ENCODE measurements at places on chromosomes 13 and 19.

DNA sequence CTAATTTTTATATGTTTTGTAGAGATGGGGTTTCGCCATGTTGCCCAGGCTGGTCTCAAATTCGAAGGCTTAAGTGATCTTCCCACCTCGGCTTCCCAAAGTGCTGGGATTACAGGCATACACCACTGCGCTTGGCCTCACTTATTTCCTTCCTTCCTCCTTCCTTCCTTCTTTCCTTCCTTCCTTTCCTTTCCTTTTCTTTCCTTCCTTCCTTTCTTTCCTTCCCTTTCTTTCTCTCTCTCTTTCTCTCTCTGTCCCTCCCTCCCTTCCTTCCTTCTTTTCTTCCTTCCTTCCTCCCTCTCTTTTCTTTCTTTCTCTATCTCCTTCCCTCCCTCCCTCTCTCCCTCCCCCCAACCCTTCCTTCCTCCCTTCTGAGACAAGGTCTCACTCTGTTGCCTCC lies 36.8 kb downstream of the TRPM4 start:
- DNase-seq: no peak

GRCh38 chr13:49110122-49110912 lies 109.8 kb upstream of the MLNR start:
- DNase-seq: peak; percentile 85

GRCh38 chr13:113533161-113533840 lies 42.8 kb upstream of the DCUN1D2 start:
- no peak for DNase-seq

- no peak for DNase-seq
These were observed 2.7 kb downstream of the DACH1 start for GRCh38 chr13:71864094-71864985.

- DNase-seq: no peak
These were observed 496.4 kb downstream of the FOXO1 start for GRCh38 chr13:40170091-40170490.

GRCh38 chr19:7575434-7576040 lies 20.1 kb upstream of the CAMSAP3 start:
- no peak for DNase-seq

DNA sequence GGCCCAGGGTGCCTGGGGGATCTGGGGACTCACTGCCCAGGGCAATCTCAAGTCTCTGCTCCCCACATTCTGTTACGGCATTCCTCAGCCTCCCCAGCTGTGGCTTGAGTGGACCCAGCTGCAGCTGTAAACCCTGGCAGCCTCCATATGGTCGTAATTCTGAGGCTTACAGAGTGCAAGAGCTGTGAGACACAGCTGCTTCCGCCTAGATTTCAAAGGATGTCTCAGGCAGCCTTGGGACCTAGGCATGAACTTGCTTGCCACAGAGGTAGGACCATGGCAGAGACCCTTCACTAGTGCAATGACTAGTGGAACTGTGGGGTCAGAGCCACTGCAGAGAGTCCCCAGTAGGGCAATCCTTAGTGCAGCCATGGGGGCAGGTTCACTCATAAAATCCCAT lies 297.5 kb downstream of the ENOX1 start:
- DNase-seq: no peak

GRCh38 chr19:10191347-10191746 lies 3.4 kb downstream of the DNMT1 start:
- no peak for DNase-seq

- DNase-seq: no peak
These were observed 63.4 kb downstream of the SLAIN1 start for GRCh38 chr13:77760893-77761292.

GRCh38 chr13:51057906-51058305 lies 53.2 kb downstream of the C13orf42 start:
- DNase-seq: no peak

- DNase-seq: no peak
These were observed 179.7 kb upstream of the ZNF507 start for GRCh38 chr19:32165750-32166149.

DNA sequence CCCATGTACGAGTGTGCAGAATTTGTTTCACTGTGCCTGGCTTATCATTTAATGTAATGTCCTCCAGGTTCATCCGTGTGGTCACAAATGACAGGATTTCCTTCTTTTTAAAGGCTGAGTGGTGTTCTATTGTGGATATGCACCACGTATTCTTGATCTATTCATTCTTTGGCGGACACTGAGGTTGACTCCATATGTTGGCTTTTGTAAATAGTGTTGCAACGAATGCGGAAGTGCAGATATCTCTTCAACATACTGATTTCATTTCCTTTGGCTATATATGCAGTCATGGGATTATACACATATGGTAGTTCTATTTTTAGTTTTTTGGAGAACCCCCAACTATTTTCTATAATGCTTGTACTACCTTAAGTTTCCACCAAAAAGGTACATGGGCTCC lies 13.0 kb downstream of the OR7A5 start:
- no peak for DNase-seq

- no peak for DNase-seq
These were observed 232.6 kb upstream of the GPC6 start for GRCh38 chr13:92994056-92994455.

GRCh38 chr13:108220041-108220440 lies 1.8 kb downstream of the ABHD13 start:
- DNase-seq: no peak

- DNase-seq: no peak
These were observed 8.3 kb downstream of the RFX2 start for GRCh38 chr19:6101991-6102390.

GRCh38 chr13:51613535-51613934 lies 29.3 kb downstream of the WDFY2 start:
- DNase-seq: no peak

- no peak for DNase-seq
These were observed 57.5 kb downstream of the SLC7A1 start for GRCh38 chr13:29537736-29538651.

DNA sequence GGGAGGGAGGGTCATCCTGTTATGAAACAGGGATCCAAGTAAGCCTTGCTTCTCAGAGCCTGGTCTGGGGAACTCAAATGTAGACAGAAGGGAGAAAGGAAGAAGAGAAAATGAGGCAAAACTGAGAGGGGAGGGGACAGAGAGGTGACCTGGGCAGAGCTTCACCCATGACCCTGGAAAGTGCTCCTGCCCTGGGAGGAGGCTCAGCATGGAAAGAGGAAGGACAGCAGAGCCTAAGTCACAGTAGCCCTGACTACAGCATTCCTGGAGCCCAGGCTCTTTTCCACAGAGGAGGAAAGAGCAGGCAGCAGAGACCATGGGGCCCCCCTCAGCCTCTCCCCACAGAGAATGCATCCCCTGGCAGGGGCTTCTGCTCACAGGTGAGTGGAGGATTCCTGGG lies at the start of gene CEACAM3:
CEACAM3 (plus strand) TSS at position 226 of the 400 bp plus-strand sequence; CDS start at position 317, 91 bp downstream.
- no peak for DNase-seq

DNA sequence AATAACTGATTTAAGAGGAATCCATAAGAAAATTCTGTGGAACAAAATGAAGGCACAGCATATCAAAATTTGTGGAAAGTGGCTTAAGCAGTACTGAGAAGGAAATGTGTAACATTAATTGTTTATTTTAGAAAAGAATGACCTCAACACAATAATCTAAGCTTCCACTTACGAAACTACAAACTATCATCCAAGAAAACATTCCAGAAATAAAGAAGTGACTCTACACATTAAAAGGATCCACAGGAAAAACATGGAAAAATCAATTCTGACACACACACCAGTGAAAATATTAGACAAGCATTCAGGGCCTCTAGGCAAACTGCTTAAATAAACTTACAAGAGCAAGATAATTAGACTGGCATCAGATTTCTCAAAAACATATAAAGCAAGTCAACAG lies 14.0 kb downstream of the EXOSC8 start:
- DNase-seq: no peak

GRCh38 chr13:26836626-26837025 lies 76.0 kb upstream of the GPR12 start:
- no peak for DNase-seq

DNA sequence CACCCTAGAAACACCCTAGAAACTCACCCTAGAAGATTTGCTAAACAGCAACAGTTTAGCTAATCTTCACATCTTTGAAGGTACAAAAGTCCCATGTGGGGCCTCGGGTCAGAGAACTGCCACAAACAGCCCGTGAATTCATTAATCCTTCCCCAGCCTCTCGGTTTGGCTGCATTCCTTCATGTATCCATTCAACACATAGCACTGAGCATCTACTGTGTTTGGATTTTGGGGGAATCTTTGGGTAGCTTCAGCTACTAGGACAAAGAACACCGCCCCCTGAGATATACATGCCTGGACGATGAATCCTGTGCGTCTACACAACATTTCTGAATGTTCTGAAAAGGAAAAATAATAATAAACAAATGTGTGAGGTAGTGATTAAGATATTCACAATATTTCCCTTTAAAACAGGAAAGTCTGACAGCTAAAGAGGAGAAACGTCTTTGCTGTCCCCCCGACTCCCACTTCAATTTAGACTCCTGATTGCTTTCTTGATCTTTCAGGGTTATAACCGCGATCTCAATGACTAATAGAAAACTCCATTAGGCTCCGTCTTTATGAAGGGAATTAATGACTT lies 63.5 kb downstream of the ALOX5AP start:
- no peak for DNase-seq

DNA sequence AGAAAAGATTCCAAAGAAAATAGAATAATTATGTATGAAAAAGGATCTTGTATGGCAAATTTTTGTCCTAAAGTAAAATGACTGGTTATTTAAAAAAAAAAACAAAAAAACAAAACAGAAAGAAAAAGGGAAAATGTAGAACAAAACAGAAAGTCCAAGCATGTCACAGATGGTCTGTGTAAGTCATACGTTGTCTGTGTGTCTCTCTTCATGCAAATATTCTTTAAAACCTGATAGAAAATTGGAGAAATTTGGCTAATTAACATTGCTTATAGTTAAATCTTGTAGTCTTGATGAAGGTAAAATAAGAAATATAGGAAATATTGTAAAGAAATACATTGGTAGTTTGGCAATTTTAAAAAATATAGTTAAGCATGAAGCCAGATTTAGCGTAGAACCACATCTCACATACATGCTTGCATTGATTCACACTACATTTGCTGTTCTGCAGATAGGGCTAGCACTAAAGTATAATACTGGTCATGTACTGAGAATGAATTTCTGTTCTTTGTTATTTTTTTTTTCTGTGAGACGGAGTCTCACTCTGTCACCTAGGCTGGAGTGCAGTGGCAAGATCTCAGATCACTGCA lies 58.4 kb downstream of the SPRYD7 start:
- no peak for DNase-seq

DNA sequence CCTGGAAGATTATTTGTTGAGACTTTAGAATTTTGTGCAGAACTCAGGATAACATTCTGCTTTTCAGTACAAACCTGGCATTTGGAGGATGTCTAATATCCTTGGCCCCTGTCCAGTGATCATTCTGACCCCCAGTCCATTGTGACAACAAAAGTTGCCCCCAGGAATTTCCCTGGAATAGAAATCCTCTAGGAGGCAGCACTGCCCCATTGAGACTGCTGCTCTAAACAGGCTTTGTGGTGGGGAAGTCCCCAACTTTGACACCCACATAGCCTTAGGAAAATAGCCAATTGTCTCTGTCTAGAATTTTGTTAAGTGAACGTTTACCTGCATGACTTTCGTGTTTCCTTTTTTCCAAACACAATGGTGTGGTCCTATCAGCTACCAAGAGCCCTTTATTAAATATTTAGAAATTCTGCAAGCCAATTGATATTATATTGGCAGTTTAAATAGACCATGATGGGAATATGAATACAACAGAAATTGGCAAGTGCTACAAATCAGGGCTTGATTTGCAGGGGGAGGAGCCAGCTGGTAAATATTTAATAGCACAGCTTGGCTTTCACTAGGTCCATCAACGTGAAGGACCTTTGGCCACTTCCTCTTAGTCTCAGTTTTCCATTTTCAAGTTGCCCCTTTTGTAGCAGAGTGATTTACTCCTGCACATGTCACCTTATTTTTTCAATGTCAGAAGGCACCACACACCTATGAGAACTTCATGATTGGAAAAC lies 451.7 kb downstream of the EFNB2 start:
- DNase-seq: peak; percentile 27

GRCh38 chr13:43357564-43357963 lies 334.2 kb downstream of the DNAJC15 start:
- DNase-seq: no peak

GRCh38 chr19:10566658-10567410 lies 1.0 kb upstream of the KRI1 start:
- no peak for DNase-seq

- no peak for DNase-seq
These were observed 32.2 kb downstream of the COL4A2 start for GRCh38 chr13:110339263-110339662.

DNA sequence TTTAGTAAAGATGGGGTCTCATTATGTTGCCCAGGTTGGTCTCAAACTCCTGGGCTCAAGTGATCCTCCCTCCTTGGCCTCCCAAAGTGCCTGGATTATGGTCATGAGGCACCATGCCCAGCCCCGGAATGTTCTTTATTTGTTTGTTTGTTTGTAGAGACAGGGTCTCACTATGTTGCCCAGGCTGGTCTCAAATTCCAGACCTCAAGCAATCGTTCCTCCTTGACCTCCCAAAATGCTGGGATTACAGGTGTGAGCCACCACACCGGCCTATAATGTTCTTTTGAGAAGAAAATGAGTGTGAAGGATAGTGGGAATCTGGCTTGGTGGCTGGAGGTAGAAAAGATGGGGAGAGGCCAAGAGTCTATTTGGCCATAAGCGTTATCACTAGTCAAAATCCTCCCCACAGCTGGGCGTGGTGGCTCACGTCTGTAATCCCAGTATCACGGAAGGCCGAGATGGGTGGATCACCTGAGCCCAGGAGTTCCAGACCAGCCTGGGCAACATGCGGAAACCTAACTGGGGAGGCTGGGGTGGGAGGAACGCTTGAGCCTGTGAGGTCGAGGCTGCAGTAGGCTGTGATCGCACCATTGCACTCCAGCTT lies 5.2 kb upstream of the BBC3 start:
- no peak for DNase-seq

GRCh38 chr13:107258599-107259187 lies 690.8 kb upstream of the ARGLU1 start:
- no peak for DNase-seq

DNA sequence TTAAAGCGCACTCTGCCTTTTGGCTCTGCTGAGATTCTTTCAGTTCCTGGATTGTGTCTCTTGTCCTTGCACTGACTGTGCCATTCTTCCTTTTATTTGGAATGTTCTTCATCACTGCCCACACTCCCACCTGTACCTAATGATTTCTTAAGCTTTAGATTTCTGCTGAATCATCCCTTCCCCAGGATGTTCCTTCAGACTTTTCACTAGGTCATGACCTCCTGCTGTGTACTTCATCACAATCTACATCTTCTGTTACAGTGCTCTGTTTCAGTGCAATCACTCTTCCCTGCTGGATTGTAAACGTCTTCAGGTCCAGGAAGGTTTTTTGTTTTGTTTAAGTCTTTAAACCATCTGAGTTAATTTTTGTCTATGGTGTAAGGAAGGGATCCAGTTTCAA lies 281.0 kb downstream of the ATP8A2 start:
- no peak for DNase-seq

DNA sequence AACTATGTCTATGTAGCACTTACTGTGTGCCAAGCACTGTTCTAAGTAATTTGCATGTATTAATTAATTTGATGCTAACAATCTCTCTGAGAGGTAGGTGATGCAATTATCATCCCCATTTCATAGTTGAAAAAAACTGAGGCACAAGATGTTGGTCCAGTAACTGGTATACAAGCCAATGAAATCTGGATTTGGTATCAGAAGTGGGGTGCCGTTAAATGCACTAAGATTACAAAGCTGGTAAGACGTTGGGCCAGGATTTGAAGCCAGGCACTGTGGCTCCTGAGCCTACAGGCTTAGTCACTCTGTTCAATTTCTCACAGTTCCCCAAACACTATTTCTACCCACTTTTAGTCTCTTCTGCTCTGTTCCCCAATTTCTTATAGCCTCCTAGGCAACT lies 70.4 kb upstream of the CACNA1A start:
- no peak for DNase-seq

Measured in COLO829 (cell line).